GM12892 (cell line): ENCODE measurements at places on chromosomes 1 and 21.
A peak's percentile ranks its signal among the peaks of the same experiment; 100 is the strongest.

DNA sequence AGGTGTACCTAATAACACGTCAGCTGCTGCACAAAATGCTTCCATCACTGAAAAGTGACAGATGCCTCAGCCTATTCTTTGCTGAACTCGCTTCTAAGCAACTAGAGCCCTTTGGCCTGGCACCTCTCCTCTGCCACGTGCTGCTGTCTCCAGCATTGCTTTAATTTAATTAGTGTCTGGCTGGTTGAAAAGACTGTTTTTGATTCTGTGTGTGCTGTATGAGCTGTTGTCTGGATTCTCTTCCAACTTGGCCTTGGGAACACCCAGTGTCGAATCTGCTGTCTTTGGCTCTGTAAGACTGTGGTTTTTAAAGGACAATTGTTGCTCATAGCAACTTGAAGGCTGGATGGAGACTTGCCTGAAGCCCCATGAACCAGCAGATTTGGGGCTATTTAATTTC lies 109.5 kb downstream of the PSMG1 start:
- DNase-seq, result no peak

DNA sequence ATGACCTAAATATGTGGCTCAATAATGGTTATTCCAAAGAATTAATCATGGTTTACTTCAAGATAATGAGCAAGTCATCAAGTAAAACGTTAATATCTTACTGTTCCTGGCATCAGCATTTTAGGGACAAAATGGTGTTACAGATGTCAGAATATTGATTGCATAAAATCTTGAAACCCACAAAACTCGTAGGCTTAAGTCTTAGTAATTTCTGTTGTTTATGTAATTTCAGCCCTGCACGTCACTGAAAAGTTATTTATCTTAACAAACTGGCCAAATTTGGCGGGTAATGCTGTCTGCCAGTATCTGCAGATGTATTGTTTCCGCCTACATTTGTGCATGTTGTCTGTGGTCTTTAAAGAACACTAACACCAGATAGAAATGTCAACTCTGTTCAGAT lies 25.8 kb downstream of the CDC7 start:
- no peak for DNase-seq

DNA sequence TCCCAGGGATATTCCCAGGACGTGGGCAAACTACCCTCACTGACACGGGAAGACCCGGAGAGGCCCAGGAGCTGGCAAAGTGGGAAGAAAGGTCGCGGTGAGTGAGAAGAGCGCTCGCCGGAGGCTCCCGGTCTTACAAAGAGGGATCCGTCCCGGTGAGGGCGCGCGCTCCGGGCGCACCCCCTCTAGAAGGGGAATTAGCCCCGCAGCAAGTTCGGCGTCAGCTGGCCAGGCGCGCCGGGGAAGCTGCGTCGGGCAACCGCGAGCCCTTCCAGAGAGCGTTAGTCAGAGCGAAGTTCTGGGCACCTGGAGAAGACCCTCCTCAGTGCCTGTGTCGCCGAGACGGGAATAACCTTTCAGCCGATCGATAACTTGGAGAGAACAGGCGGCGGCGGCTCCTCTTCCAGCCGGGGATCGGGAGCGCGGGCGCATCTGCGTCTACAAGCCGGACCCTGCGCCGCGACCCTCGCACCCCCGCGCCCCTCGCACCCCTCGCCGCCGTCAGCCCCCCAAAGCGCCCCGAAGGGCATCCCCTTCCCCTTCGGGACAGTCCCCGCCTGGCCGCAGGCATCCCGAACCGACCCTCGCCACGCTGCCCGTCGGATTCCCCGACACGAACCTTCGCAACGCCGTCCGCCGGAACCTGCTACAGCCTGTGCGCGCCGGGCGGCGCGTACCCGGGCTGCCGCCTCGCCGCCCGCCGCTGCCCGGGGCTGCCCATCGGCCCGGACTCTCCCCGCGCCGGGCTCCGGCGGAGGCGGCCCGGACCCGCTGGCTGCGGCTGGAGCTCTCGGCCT lies 485 bp downstream of the SIPA1L2 start:
- no peak for DNase-seq

DNA sequence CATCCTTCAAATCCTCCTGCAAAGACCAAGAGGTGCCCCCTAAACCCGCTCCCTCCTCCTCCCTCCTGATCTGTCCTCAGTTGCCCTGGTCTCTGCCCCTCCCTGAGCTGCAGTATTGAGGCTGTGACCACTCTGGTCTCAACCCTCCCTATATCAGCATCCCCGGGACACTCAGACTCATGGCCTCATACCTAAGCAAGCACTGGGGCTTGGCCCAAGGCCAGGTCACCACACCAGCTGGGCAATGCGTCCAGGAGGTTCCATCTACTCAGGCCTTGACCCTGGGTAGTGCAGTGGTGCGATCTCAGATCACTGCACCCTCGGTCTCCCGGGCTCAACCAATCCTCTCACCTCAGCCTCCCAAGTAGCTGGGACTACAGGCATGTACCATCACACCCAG lies 9.8 kb downstream of the KIF17 start:
- no peak for DNase-seq

- DNase-seq, result no peak
Measured at GRCh38 chr21:45040157-45040711, 34.1 kb upstream of the ADARB1 start.

GRCh38 chr1:173249349-173249748 lies 42.2 kb upstream of the TNFSF4 start:
- no peak for DNase-seq

DNA sequence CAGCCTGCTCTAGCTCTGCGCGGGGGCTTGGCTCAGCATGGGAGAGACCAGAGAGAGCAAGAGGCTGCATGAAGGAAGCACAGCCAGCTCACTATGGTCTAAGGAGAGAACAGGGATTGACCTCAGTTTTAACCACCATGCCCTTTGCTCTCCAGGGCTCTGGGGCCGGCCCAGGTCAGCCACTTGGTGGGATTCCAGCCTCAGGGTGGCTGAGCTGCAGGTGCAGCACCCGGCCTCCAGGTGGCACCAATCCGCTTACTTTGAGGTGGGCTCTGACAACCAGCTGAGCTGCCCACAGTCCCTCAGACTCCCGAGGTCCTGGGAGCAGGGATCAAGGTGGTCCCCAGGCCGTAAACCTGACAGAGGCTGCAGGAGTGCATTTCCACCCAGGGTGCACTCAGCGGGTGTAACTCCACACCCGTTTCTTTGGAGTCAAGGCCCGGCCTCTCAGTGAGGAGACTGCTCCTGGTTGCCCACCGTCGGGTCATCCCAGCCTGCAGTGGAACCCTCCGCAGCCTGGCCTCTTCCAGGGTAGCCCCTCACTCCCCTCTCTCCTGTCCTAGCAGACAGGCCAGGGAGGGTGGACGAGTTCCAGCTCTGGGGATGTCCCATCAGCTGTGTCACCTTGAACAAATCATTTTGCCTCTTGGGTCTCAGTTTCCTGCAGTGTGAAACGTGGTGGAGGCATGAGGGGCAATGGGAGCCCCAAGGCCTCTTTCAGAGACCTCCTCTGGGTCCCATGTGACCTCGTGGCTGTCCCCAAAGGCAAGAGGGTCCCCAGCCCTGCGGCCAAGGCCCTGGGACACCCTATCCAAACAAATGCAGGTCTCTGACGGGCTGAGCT lies 607 bp upstream of the LGR6 start:
- DNase-seq, result peak; percentile 71

DNA sequence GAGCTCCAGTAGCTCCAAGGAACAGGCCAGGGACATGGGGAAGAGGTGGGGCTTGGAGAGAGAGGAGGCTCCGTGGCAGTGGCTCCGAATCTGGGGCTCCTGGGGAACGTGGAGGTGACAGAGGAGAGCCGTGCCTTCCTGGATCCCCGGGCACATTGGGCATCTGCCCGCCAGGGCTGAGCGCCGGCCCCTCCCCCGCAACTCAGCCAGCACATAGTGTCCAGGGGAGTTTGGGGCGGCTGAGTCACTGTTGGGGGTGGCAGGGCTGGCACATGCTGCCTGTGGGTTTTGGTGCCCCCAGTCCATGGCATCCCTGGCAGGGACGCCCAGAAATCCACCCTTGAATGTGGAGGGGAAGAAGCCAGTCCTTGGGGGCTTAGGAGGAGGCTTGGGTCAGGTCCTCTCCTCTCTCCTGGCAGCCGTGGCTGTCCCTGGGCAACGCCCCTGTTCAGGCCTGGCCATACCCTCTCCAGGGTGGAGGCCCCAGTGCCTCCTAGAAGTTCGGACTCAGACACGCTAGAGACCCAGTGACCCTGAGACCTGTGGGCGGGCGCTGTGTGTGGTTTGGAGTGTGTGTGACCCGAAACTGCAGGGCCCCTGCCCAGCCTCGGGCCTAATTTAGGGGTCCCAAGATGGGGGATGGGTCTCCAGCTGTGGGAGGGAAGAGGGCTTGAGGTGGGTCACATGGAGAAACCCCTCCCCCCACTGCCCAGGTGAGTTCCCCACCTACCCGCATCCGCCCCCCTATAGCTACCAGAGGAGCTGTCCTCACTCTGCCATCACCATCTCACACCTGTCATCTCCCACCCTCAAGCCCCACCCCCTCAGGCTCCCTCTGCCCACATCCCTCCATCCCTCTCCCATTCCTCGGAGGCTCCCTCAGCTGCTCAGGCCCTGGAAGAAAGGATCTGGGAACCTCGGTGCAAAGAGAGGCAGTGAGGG lies 1.6 kb downstream of the HSPB7 start:
- no peak for DNase-seq

- no peak for DNase-seq
Measured at GRCh38 chr1:33972676-33973395, 109.0 kb downstream of the HMGB4 start.

- DNase-seq, result no peak
Measured at GRCh38 chr1:206517784-206518183, 10.5 kb downstream of the RASSF5 start.

GRCh38 chr1:37676281-37677142 lies 15.8 kb upstream of the CDCA8 start:
- DNase-seq, result no peak

- DNase-seq, result no peak
Measured at GRCh38 chr1:205259324-205259832, 31.6 kb downstream of the TMCC2 start.

DNA sequence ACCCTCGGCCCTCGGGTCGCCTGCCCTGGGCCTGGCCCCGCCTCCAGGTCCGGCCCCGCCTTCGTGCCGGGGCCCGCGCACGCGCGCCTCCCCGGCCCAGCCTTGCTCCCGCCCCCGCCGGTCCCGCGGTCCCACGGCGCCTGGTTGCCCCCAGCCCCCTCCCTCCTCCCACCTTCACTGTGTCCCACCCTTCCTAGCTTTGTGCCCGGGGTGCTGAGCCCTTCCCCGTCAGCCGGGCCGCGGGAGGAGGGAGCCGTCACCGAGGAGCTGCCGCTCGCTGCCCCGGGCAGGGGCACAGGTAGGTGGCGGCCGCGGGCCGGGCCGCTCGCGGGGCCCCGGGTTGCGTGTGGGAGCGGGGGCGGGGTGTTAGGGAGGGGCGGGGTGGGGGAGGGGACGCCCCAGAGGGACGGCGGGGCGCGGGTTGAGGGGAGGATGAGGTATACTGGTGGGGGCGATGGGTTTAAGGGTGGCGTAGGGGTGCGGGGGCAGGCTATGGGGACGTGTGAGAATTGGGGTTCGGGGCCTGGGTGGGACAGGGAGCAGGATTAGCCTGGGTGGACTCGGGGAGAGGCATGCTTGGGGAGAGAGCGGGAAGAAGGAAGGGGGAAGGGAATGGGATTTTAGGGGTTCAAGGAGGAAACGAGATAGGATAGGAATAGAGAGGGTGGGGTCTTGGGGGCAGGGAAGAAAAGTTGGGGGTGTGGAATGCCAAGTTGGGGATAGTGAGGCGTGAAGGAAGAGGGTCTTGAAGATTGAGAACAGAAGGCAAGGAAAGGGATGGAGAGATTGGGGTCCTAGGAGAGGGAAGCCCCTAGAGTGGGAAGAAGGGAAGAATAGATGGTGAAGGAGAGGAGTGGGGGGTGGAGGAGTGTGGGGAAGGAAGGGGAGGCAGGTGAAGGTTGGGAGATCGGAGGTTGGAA lies at the start of gene LRRC42:
TSS of gene LRRC42 (plus strand) at position 99 of the 920 bp plus-strand sequence. CDS start 5,650 bp downstream, outside the sequence.
- DNase-seq, result peak; percentile 89

GRCh38 chr1:234554698-234555311 lies 55.2 kb downstream of the IRF2BP2 start:
- DNase-seq, result no peak

DNA sequence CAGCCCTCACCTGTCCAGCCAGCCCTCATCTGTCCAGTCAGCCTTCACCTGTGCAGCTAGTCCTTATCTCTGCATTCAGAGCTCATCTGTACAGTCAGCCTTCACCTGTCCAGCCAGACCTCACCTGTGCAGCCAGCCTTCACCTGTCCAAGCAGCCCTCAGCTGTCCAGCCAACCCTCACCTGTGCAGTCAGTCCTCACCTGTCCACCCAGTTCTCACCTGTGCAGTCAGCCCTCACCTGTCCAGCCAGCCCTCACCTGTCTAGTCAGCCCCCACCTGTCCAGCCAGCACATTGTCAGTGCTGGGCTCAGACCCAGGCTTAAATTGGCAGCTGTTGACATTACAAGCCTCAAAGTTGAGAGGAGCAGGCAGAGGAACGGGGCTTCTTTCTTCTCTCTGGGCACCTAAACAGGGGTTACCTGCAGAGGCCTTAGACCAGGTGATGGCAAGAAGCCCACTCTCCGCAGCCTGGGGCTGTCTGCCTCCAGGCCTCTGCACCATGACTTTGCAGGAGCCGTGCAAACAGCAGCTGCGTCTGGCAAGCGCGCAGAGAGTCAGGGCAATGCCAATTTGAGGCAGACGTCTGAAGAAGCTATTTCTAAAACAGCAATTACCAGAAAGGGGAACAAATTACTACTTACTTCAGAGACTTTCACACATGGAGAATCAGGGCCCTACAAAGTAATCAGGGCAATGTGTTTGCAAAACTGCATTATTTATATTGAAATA lies 506.1 kb downstream of the NPHP4 start:
- no peak for DNase-seq

DNA sequence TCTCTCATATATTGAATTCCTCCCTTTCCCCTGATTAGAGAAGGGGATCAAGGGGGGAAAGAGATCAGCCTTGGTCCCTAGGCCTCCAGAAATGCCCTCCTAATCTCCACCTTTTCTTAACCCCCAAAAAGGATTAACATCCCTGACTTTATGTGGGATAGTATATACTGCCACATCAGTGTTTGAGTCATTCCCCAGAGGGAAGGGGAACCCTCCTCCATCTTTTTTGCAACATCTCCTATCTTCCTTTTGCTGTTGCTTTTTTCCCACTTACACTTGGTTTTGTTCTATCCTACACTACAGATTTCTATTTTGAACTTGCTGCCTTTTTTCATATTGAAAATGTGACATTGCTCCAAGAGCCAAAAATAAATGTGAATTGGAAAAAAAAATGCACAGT lies 65.4 kb upstream of the PODN start:
- no peak for DNase-seq

DNA sequence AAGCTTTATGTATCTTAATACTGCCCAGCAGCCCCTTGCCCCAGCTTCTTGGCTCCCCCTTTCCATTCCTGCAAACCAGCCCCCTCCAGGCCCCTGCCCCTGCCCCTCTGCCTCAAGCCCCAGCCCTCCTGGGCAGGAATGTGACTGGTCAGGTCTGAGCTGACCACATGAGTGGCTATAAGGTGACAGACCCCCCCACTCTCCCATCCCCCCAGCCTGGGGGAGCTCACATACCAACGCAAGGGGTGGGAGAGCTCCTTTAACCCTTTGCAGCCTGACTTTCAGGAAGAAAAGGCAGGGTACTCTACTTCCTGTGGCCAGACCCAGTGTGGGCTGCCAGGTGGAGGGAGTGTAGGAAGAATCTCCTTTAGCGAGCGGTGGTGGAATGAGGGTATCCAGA lies 33.2 kb downstream of the AHDC1 start:
- no peak for DNase-seq

- DNase-seq, result no peak
Measured at GRCh38 chr1:205927676-205928075, 15.6 kb downstream of the SLC26A9 start.

- no peak for DNase-seq
Measured at GRCh38 chr1:205013683-205014367, 29.2 kb upstream of the CNTN2 start.

- DNase-seq, result no peak
Measured at GRCh38 chr21:44735821-44736220, 24.4 kb upstream of the TSPEAR start.
